ENCODE measurements at places on chromosomes 16 and 17. TPM values are rescaled to one million over a fixed set of nuclear protein-coding genes. Genes with fewer than 3 reads are reported as not detected.

Gene MYO1D
- 63.3 TPM for total RNA-seq

DNA sequence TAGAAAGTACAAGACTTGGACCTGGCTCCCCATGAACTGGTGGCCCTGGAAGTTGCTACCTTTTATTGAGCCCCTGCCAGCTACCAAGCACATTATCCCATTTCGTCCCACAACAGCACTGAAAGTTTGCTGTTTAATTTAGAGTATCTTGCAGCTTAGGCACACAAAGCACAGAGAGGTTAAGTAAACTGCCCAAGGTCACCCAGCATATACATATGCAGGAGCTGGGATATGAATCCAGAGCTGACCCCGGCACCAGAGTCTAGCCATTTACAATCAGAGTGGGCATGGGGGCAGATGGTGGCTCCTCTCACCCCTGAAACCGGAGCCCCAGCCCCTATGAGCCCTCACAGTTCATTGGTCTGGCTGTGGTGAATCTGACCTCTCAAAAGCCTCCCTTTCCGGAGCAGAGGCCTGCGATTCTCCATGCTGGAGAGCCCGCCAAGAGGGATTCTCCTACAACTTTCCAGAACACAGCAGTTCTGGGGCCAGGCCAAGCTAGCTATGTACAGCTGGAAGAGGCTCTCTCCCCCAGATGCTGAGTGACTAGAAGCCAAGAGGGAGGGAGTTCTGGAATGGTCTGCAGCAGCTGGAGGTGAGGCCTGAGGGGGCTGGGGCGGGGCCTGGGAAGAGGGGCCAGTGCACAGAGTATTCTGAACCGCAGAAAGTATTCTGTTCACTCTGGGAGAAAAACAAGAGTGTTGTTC lies 58.3 kb downstream of the SREBF1 start:
- H3K27ac ChIP-seq = no peak overlapping the region
- DNase-seq = no peak
- no peaks in the 10 kb centered on the region for H3K27me3 ChIP-seq
- H3K36me3 ChIP-seq = no peaks in the 10 kb centered on the region

GRCh38 chr16:65038100-65038499 lies 83.8 kb downstream of the CDH11 start:
- no peak overlapping the region for H3K27ac ChIP-seq
- no peak overlapping the region for H3K4me3 ChIP-seq
- DNase-seq = no peak
- H3K27me3 ChIP-seq = no peaks in the 10 kb centered on the region
- no peaks in the 10 kb centered on the region for H3K36me3 ChIP-seq

- H3K4me3 ChIP-seq = no peak overlapping the region
- H3K27me3 ChIP-seq = no peaks in the 10 kb centered on the region
- DNase-seq = no peak
- H3K4me1 ChIP-seq = peaks cover 36% of the 10 kb centered on the region
- H3K36me3 ChIP-seq = no peaks in the 10 kb centered on the region
These were observed 6.2 kb downstream of the TAF1C start for GRCh38 chr16:84180519-84181140.

DNA sequence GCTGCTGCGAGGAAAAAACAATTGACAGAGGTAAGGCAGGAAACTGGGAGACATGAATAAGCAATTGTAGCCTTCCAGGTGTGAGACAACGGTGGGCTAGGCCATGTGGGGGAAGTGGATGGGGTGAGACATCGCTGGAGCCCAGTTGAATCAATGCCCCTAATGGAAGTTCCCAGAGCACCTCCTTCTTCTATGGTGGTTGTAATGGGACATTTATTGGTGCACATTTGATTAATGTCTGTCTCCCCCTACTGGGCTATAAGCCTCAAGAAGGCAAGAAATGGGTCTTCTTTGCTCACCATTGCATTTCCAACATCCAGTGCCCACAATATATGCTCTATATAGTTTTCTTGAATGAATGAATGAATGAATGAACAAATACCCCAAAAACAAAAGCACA lies 22.7 kb upstream of the CD300E start:
- H3K36me3 ChIP-seq = no peaks in the 10 kb centered on the region
- no peak for DNase-seq
- no peak overlapping the region for H3K27ac ChIP-seq
- no peak overlapping the region for H3K4me3 ChIP-seq
- no peaks in the 10 kb centered on the region for H3K4me1 ChIP-seq
- H3K27me3 ChIP-seq = peaks cover 4% of the 10 kb centered on the region

- no peaks in the 10 kb centered on the region for H3K36me3 ChIP-seq
- peak; percentile 80 for DNase-seq
- no peaks in the 10 kb centered on the region for H3K27me3 ChIP-seq
- H3K27ac ChIP-seq = peak overlapping the region; percentile 63
These were observed 59.9 kb upstream of the ATF7IP2 start for GRCh38 chr16:10325783-10326543.

GRCh38 chr17:79851461-79851817 lies 12.2 kb upstream of the CBX4 start:
- H3K27ac ChIP-seq = no peak overlapping the region
- DNase-seq = no peak
- H3K27me3 ChIP-seq = peaks cover 6% of the 10 kb centered on the region
- no peak overlapping the region for H3K4me3 ChIP-seq
- H3K36me3 ChIP-seq = no peaks in the 10 kb centered on the region
- no peaks in the 10 kb centered on the region for H3K4me1 ChIP-seq

GRCh38 chr17:80561541-80562114 lies 17.0 kb downstream of the RPTOR start:
- no peak overlapping the region for H3K4me3 ChIP-seq
- no peaks in the 10 kb centered on the region for H3K27me3 ChIP-seq
- DNase-seq = no peak
- H3K4me1 ChIP-seq = no peaks in the 10 kb centered on the region
- no peak overlapping the region for H3K27ac ChIP-seq

- H3K36me3 ChIP-seq = no peaks in the 10 kb centered on the region
- peaks cover 14% of the 10 kb centered on the region for H3K4me1 ChIP-seq
- peak overlapping the region; percentile 89 for H3K27ac ChIP-seq
- no peak overlapping the region for H3K4me3 ChIP-seq
- no peaks in the 10 kb centered on the region for H3K27me3 ChIP-seq
These were observed 37.5 kb downstream of the SOCS3 start for GRCh38 chr17:78322327-78322857.

DNA sequence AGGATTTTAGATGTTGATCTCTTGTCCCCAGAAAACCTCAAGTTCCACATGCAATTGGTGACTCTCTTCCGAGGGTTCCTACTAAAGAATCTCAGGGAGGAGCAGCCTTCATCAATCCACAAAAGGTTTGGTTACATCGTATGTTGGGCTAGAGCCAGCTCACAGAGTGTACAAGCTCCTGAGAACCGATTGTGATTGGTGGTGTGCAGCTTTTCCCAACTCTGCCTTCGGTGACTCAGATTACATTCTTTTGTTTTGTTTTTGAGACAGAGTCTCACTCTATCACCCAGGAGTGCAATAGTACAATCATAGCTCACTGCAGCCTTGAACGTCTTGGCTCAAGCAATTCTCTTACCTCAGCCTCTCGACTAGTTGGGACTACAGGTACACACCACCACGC lies 172.4 kb downstream of the PMP22 start:
- peaks cover 9% of the 10 kb centered on the region for H3K27me3 ChIP-seq
- no peak overlapping the region for H3K27ac ChIP-seq
- H3K4me1 ChIP-seq = no peaks in the 10 kb centered on the region

Gene PABPN1L
- not detected for total RNA-seq

GRCh38 chr17:13321951-13322701 lies 279.6 kb downstream of the HS3ST3A1 start:
- no peaks in the 10 kb centered on the region for H3K4me1 ChIP-seq
- H3K36me3 ChIP-seq = no peaks in the 10 kb centered on the region
- DNase-seq = no peak
- H3K27ac ChIP-seq = peak overlapping the region; percentile 34
- H3K27me3 ChIP-seq = no peaks in the 10 kb centered on the region

Gene IL21R
- 0.42 TPM for total RNA-seq

DNA sequence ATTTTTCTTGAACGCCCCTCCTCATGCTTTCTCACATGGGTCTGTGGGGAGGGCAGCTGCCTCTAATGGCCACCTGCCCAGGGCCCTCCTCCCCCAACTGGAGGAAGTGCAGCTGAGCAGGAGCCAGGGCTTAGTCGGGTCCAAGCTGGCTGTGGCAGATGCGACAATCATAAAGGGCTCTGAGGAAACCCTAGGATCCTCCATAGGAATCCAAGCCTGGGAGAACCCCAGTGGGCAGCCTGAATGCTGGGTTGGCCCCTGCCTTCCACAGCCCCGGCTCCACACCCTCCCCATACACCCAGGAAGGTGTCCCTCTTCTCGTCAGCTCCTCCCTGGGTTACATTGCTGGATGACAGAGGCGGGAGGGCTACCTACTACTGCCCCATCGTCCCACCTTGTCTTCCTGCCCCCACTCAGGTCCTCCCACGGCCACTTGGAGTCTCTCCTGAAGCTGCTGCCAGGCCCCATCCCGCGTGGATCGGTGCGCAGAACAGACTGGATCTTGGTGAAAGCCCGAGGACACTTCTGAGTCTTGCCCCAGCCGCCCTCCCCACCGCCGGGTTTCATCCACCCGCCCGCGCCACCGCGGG lies 15.6 kb upstream of the CBFB start:
- peak overlapping the region; percentile 70 for H3K4me3 ChIP-seq
- no peak for DNase-seq
- no peak overlapping the region for H3K27ac ChIP-seq
- H3K36me3 ChIP-seq = no peaks in the 10 kb centered on the region
- H3K27me3 ChIP-seq = no peaks in the 10 kb centered on the region

- no peak overlapping the region for H3K4me3 ChIP-seq
- no peaks in the 10 kb centered on the region for H3K4me1 ChIP-seq
- H3K27ac ChIP-seq = no peak overlapping the region
- no peak for DNase-seq
These were observed 46.0 kb downstream of the KATNIP start for GRCh38 chr16:27595993-27596392.

GRCh38 chr16:82231008-82231787 lies 61.2 kb upstream of the MPHOSPH6 start:
- H3K36me3 ChIP-seq = no peaks in the 10 kb centered on the region
- no peak overlapping the region for H3K4me3 ChIP-seq
- H3K27me3 ChIP-seq = peaks cover 3% of the 10 kb centered on the region
- no peak overlapping the region for H3K27ac ChIP-seq
- DNase-seq = no peak

DNA sequence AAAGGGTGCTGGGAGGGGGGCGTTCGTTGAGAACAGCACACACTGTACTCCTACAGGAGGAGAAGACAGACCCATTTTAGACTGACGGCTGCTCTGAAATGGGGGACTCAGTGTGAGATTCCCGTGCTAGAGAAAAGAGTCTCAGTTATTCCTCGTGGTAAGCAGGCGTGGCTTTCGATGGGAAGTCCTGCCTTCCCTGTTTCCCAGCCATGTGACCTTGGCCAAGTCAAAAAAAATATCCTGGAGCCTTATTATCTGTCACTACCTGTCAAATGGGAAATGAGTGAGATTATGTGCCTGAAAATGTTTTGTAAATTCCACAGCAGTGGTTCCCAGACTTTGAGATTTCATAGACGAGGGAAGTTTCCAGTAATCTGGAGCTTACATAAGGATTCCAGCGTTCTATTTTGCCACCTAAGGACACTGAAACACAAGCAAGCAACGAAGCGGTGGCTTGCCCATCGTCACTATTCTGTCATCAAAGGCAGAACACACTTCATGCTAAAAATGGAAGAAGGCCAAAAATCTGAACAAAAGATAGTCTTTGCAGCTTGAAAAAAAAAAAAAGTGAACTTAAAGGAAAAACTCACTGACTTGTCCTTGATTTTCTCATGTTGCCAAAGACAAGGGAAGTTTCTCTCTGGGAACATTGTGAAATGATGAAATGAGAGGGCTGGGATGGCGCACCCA lies 253.4 kb upstream of the RPL38 start:
- peaks cover 9% of the 10 kb centered on the region for H3K27me3 ChIP-seq
- no peak for DNase-seq
- no peaks in the 10 kb centered on the region for H3K36me3 ChIP-seq
- H3K4me1 ChIP-seq = peaks cover 8% of the 10 kb centered on the region

GRCh38 chr16:8898660-8899318 lies 16.6 kb downstream of the LITAFD start:
- no peaks in the 10 kb centered on the region for H3K27me3 ChIP-seq
- no peak for DNase-seq
- no peaks in the 10 kb centered on the region for H3K36me3 ChIP-seq
- no peak overlapping the region for H3K27ac ChIP-seq
- no peaks in the 10 kb centered on the region for H3K4me1 ChIP-seq
- no peak overlapping the region for H3K4me3 ChIP-seq

Gene MMP25
- total RNA-seq = 0.27 TPM

DNA sequence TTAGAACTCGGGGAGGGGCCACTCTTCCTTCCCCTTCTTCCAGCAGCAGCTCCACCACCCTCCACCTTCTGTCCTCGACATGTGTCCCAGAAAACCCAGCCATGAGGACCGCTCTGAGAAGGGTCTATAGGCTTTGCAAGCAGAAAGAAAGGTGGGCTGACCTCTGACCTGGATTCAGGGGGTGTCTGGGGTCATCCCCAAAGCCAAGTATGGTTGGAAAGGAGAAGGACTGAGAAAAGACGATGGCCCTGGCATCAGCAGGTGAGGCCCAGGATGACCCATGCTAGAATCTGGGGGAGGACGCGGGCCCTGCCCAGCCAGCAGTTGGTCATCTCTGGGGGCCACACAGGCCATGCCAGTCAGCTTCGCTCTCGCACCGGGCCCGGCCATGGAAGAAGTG lies 6.1 kb upstream of the SMIM5 start:
- no peaks in the 10 kb centered on the region for H3K27me3 ChIP-seq
- no peak for DNase-seq
- H3K27ac ChIP-seq = no peak overlapping the region
- H3K4me3 ChIP-seq = no peak overlapping the region
- no peaks in the 10 kb centered on the region for H3K4me1 ChIP-seq

Gene MILR1
- 6.4 TPM for total RNA-seq

Gene SEZ6
- total RNA-seq = not detected

GRCh38 chr17:4509923-4510617 lies 11.4 kb downstream of the SPNS2 start:
- no peak overlapping the region for H3K4me3 ChIP-seq
- no peaks in the 10 kb centered on the region for H3K27me3 ChIP-seq
- no peak overlapping the region for H3K27ac ChIP-seq
- no peaks in the 10 kb centered on the region for H3K36me3 ChIP-seq

GRCh38 chr16:70418274-70418992 lies 20.5 kb downstream of the ST3GAL2 start:
- H3K27ac ChIP-seq = no peak overlapping the region
- DNase-seq = no peak
- H3K4me1 ChIP-seq = peaks cover 4% of the 10 kb centered on the region
- no peaks in the 10 kb centered on the region for H3K27me3 ChIP-seq
- no peak overlapping the region for H3K4me3 ChIP-seq

Gene CHD9NB
- total RNA-seq = 0.55 TPM

Gene MC1R
- total RNA-seq = 0.72 TPM

- H3K4me3 ChIP-seq = no peak overlapping the region
- no peaks in the 10 kb centered on the region for H3K27me3 ChIP-seq
- H3K36me3 ChIP-seq = no peaks in the 10 kb centered on the region
These were observed 69.6 kb downstream of the LMF1 start for GRCh38 chr16:901149-901548.

Gene KCNJ18
- total RNA-seq = not detected

All from adrenal gland (tissue), 19 donors.